ENCODE measurements at places on chromosomes 1 and 21.
A peak's percentile ranks its signal among the peaks of the same experiment; 100 is the strongest.

DNA sequence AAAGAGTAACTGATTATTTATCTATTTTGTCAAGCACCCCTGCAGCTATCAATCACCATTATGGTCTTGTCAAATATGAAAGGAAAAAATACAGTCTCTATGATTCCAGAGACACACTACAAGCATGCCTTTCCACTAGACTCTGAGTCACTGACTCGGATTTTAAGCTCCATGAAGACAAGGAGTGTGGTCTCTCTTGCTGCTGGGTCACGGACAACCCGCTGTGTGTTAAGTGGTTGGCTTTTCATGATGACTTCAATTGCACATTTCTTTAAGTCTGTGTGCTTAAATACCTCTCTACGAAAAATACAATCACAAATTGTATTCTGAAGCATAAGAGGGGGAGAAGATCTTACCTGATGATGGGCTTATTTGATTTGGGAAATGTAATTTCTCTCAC lies 14.0 kb upstream of the GNG4 start:
- no peak for DNase-seq

GRCh38 chr1:38173848-38174247 lies 127.3 kb upstream of the POU3F1 start:
- no peak for DNase-seq

GRCh38 chr1:203692565-203693470 lies 66.2 kb downstream of the ATP2B4 start:
- DNase-seq: peak; percentile 97

DNA sequence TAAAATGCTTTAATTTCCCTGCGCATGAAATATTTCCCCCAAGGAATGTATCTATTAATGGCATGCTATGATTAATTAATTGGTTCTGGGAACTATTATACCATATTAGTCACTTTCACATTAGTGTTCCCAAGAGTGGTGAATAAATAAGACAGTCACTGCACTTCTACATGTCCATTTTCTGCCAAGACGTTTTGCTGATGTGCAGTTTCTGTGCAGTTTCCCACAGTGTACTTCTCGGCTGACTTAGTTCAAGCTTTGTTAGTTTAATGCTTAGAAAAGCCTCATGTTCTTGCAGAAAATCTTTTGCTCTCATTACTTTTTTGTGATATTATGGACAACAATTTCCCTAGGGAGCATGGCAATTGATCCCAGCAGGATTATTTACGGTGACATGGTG lies 1014.5 kb downstream of the BRINP3 start:
- DNase-seq: no peak

DNA sequence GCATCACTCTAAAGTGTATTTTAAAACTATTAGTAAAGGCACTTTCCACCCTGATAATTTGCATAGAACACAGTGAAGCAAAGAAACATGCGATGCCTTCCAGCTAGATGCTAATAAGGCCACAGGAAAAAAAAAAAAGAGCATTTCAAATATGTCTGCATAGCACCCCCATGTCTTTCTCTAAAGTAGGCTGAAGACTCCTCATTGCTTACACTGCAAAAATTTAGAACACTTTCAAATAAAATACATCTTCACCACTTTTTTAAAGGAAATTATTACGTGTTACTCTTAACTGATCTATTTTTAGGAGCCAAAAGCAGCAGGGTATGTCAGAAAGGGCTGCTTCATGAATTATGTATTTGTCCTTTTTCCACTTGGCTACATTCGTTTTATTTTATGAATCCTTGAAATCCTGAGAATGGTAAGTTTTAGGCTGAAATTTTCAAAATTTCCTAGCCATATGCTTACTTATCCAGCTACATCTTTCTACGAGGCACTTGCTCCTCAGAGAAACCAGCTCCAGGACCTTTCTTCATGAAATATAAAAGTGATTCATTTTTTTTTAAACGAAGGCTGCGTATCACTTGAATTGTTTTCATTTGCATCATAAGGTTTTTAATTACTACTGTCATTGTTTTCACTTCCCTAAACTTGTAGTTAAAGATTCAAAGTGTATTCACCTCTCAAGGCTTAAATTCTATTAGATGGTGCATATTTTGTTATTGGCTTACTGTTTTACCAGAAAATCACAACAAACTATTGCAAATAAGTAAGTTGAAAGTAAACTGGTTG lies 513.0 kb downstream of the PTPRC start:
- no peak for DNase-seq

DNA sequence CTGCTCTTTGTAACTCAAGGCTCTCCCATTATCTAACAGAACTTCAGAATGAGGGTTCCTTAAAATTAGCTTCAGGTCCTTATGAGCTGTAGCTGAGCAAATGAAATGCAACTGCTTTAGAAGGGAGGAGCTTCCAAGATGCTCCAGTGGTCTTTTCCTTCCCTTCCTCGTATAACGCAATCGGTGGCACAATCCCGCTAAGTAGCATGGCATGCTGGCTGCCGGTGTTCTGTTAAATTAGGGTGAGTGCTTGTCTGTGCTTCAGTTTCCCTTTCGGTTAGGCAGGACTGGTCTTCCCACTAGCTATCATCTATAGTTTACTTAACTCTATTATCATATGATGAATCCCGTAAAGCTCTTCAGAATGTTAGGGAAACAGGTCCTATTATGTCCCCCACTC lies 917 bp downstream of the KIAA0040 start:
- no peak for DNase-seq

DNA sequence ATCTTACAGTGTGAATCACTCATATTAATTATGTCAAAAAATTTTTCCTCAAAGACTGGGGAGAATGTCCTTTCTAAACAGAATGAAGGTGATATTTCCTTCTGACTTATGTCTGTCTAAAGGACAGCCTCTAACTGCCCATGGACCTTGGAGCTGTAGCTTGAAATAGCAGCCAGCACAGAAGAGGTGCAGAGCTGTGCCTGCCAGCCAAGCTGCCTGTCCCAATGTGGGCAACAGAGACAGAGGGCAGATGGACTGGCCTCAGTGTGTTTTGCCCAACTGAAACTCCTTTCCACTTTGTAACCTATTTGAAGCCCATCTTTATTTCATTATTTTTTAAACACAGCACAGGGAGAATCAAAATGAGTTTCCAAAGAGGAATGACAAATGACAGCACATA lies 97.6 kb upstream of the DYNLT5 start:
- DNase-seq: no peak

DNA sequence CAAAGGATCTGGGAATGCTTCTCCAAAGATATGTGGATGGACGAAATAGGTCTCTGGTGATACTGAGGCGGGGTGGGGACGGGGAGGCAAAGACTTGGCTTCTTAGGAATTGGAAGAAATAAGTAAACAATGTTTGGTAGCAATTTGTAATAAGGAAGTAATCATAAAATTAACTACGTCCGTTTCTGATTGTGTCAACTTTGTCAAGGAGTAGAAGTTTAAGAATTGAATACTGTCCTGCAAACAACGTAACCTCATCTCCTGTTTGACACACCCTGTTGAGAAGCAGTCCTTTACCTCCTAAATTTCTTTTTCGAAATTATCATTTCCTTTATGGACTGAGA lies 471 bp downstream of the POLR3C start:
- no peak for DNase-seq

DNA sequence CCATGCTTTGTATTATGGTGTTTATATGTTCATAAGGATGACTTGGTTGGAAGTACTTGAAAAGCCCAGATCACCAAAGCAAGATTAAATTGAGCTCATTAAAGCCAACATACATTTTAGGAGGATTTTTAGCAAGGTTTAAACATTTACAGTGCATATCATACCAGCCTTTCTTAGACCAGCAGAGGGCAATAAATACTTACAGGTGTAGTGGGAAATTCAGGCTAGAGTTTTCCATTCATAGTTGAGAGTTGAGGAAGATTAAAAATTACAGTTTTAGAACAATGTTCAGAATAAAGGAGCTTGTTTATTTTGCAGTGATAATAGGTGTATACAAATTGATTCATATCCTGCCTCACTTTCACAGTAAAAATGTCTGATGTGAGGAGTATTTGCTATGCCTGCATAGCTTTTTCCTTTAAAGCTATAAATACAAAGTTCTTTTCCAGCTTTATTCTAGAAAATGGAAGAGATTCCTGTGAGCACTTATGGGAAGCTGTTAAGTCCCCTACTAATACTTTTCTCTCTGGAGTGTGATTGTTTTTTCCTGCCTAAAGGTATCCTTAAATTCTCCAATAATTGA lies 35.3 kb downstream of the DTL start:
- no peak for DNase-seq

DNA sequence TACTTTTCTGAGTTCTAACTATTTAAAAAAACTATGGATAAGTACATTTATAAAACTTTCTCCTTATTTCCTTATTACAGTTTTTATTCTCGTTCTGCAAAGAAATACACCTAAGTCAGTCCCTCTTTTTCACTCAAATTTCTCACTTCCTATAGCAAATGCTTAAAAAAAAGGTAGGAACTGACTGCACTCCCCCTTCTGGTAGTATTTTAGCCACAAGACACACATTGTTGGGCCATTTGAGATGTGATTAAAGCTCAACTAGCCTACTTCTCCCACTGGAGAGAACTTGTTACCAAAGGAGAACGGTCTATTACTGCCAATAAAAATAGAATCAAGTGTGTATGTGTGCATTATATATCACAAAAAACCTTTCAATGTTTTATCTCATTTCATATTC lies 521.9 kb upstream of the PRMT6 start:
- DNase-seq: no peak

DNA sequence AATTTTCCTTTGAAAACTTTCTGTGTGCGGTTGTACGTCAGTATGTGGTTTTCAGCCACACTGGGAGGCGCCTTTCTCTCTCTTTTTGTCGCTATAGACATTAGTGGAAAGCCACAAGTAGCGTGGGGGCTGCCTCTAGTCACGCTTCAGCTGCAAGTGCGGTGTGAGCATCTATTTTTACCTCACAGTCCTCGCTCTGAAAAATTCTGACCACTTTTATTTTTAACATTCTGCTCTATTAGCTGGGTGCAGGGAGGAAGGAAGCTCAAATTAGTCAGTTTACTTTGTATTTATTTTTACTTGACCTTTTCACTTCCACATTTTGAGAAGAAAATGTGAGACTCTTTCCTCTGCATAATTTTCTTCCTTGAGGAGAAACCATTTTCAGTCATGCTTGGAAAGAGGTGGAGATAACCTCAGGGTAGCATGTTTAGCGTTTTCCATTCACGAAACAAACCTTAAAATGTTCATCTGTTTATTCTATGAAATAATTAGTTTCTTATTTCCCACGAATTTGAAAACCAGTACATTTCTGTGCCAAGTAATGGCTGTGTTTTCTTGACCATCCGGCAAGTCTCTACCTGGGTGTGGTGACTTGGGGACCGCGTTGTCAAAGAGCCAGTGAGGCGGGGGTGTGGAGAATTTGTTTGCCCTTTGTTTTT lies 35.6 kb downstream of the ADARB1 start:
- DNase-seq: no peak

GRCh38 chr1:173020138-173020750 lies 30.5 kb downstream of the TNFSF18 start:
- no peak for DNase-seq

- no peak for DNase-seq
Measured at GRCh38 chr1:196366817-196367495, 241.3 kb downstream of the KCNT2 start.

DNA sequence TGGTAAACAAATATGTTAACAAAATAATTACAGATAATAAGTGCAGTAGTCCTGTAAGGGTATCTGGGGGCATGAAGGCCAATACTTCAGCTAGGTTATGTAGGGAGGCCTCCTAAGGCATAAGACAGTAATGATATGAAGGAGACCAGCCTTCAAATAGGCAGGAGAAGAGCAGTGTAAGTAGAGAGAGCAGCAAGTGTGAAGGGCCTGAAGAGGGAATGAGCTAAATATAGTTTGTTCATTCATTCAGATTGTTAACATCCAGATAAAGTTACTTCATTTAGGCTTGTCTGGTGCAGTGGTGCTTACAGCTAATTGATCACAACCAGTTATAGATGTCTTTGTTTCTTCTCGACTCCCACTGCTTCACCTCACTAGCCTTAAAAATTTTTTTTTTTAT lies 71.1 kb downstream of the EPB41 start:
- DNase-seq: no peak

- no peak for DNase-seq
Measured at GRCh38 chr1:109131059-109131458, 17.1 kb downstream of the ELAPOR1 start.

DNA sequence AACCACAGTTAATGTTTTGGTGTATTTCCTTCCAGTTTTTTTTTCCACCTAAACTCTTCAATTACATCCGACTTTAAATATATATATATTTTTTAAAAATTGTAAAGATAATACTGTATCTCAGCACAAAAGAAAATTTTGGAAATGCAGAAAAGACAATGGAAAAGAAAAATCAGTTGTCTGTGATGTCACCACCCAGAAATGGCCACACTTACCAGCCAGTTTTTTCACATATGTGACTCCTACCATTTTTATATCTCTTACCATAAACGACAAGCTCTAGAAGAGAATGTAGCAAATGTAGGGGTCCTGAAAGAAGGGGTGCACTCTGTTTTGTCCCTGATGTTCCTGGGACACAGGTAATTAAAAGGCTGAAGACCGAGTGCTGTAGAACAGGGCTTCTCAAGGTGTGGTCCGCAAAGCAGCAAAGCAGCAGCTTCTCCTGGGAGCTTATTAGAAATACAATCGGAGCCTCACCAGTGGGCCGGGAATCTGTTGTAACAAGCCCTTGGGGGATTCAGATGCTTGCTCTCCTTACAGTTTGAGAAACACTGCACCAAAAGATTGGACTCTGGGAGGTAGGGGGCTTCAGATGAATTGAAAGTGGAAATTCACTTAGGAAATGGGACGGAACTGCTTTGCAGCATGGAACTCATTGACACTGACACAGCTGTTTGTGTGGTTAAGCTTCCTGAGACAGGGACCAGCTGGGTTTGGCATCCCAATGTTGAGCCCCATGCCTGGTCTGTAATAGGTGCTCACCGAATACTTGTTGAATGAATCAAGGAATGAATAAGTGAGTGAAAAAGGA lies 44.1 kb downstream of the ALPL start:
- DNase-seq: no peak

DNA sequence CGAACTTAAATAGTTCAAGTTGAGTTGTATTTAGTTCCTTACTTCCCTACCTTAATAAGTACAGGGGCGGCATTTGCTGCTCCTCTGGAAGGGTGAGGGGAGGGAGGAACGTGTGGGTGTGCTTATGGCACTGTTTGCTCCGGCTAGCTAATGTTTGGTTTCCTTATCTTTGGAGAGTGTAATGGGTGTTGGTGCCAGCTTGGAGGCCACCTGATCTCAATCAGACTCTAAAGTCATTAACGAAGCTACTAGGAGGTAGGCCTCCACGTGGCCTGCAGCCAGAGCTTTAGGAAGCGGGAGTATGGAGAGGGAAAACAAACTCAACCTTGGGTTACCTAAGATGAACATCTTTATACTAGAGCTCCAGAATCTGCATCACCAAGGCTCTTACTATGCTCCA lies 43.0 kb upstream of the RAP1A start:
- no peak for DNase-seq

DNA sequence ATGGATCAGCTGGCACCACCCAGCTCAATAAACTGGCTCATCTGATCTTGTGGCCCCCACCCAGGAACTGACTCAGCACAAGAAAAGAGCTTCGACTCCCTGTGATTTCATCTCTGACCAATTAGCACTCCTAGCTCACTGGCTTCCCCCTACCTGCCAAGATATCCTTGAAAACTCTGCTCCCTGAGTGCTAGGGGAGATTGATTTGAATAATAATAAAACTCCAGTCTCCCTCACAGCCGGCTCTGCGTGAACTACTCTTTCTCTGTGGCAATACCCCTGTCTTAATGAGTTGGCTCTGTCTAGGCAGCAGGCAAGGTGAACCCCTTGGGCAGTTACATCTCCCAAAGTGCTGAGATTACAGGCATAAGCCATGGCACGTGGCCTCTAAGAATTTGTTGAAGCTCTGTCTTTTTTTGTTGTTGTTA lies 11.8 kb upstream of the RHBDL2 start:
- no peak for DNase-seq

Data from tibial artery (tissue), 4 donors.